Activated T-cell treated with anti-CD3 and anti-CD28 coated beads, Interleukin-2, amount 50 U/mL, for 72 hours (primary cell): ENCODE measurements at places on chromosomes 6 and 20. TPM values are rescaled to one million over a fixed set of nuclear protein-coding genes. Genes with fewer than 3 reads are reported as not detected.

- DNase-seq, result peak; percentile 68
- no peak overlapping the region for H3K4me3 ChIP-seq
- no peak overlapping the region for H3K27ac ChIP-seq
- H3K4me1 ChIP-seq, result peaks cover 1% of the 10 kb centered on the region
Observed at GRCh38 chr20:33933469-33933909, 60.2 kb upstream of the RALY start.

The SDCBP2 gene
- total RNA-seq, result 11.5 TPM

The GATA5 gene
- not detected for total RNA-seq

GRCh38 chr20:37519508-37520418 is 1.3 kb upstream of the NNAT start:
- H3K36me3 ChIP-seq, result peaks cover 4% of the 10 kb centered on the region
- peaks cover 34% of the 10 kb centered on the region for H3K4me1 ChIP-seq
- no peak for DNase-seq
- H3K27ac ChIP-seq, result no peak overlapping the region
- H3K4me3 ChIP-seq, result peak overlapping the region; percentile 79

- DNase-seq, result peak; percentile 6
- H3K4me3 ChIP-seq, result no peak overlapping the region
- no peak overlapping the region for H3K27ac ChIP-seq
- no peaks in the 10 kb centered on the region for H3K4me1 ChIP-seq
- no peaks in the 10 kb centered on the region for H3K27me3 ChIP-seq
Observed at GRCh38 chr20:7094438-7094997, 327.0 kb downstream of the BMP2 start.

The TNFRSF6B gene
- 1.2 TPM for total RNA-seq

GRCh38 chr20:2385496-2385895 is 4.8 kb downstream of the TGM6 start:
- H3K4me3 ChIP-seq, result no peak overlapping the region
- H3K4me1 ChIP-seq, result peaks cover 5% of the 10 kb centered on the region
- H3K27ac ChIP-seq, result no peak overlapping the region

The E2F1 gene
- 81.5 TPM for total RNA-seq

DNA sequence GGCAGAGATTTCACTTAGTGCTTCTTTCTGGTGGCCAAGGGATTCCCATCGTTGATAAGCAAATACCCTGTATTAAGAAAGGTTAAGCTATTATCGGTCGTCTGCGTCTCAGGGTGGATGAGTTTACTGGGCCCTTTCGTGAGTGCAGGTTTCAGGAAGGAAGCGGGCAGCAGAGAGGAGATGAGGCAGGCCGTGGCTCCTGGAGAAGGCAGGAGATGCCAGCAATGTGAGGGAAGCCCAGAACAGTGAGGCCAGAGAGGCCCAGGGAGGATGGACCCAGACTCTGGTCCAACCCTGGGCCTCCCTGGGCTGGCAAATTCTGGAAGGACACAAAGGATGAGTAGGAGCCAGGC is 11.2 kb downstream of the TFEB start:
- DNase-seq, result no peak
- H3K4me1 ChIP-seq, result peaks cover 5% of the 10 kb centered on the region
- no peak overlapping the region for H3K27ac ChIP-seq
- H3K27me3 ChIP-seq, result no peaks in the 10 kb centered on the region
- no peaks in the 10 kb centered on the region for H3K36me3 ChIP-seq

The KHDRBS2 gene
- total RNA-seq, result not detected

DNA sequence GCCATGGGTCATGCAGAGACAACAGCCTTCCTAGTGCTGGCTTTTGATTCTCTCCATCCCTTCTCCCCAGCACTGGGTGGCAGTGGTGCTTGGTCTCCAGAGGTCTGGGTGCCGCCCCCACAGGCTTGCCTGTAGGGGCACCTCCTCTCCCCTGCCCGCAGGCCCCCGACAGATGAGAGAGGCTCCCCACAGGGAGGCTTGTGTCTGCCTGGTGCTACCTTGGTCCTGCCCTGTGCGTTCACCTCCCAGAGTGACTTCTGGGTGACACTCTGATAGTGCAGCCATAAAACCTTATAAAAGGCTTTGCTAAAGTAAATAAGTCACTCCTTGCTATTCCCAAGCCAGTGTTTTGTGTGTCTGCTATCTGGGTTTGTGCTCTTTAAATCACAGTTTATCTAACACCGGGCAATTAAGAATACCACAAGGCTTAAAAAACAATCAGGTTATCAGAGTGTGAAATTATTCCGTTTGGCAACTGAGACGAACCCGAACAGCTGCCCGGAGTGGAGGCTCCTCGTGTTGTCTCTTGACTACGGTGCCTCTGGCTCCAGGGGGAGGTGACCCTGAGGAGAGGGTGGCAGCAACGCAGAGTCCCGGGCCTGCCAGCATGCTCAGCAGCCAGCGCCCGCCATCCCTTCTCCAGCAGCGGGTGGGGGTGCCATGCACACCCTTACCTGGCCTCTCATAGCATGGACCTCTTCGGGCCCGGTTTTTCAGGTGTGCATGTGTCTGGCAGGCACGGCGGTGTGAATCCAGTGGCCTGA is 5.4 kb upstream of the C20orf204 start:
- no peak overlapping the region for H3K27ac ChIP-seq
- no peak overlapping the region for H3K4me3 ChIP-seq
- peaks cover 19% of the 10 kb centered on the region for H3K36me3 ChIP-seq

DNA sequence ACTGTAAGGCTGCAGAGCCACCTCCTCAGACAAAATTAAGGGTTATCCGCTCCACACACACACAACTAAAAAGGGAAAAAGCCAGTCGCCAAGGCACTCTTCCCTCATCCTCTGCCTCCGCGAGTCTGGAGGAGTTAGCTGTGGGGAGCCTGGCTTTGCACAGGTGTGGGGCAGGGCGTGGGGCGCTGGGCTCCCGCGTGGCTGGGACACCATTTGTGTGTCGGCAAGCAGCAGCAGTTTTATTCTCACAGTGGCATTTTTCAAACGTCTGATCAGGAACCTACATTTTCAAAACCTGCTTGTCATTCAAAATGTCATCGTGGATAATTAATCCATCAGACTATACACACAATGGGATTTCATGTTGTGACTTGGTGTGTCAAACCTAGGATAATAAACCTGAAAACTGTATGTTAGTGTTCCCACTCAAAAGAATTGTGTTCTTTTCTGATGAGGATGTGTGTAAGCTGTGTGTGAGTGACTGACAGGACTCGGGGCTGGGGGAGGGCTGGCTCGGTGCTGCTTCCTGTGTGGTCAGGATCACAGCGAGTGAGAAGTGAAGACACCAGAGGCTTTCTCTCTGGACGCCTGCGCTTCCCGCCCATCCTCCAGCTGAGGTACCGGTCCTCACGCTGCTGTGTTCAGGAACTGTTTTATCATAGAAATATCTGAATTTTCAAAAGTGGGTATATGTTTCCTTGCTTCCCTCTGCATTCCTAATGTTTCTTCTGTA is 83.1 kb downstream of the IRF4 start:
- peak; percentile 87 for DNase-seq
- no peaks in the 10 kb centered on the region for H3K27me3 ChIP-seq
- H3K27ac ChIP-seq, result peak overlapping the region; percentile 51
- peak overlapping the region; percentile 68 for H3K4me3 ChIP-seq
- H3K4me1 ChIP-seq, result peaks cover 87% of the 10 kb centered on the region

GRCh38 chr6:54860739-54861138 is 14.2 kb downstream of the FAM83B start:
- H3K27ac ChIP-seq, result no peak overlapping the region
- no peak for DNase-seq
- H3K4me1 ChIP-seq, result no peaks in the 10 kb centered on the region
- H3K4me3 ChIP-seq, result no peak overlapping the region

The ZKSCAN8 gene
- total RNA-seq, result 32.0 TPM

- DNase-seq, result no peak
- H3K27ac ChIP-seq, result no peak overlapping the region
- no peaks in the 10 kb centered on the region for H3K4me1 ChIP-seq
- no peak overlapping the region for H3K4me3 ChIP-seq
- peaks cover 30% of the 10 kb centered on the region for H3K27me3 ChIP-seq
- H3K36me3 ChIP-seq, result no peaks in the 10 kb centered on the region
Observed at GRCh38 chr6:17021539-17021889, 80.3 kb upstream of the STMND1 start.

The CASS4 gene
- 3.5 TPM for total RNA-seq

DNA sequence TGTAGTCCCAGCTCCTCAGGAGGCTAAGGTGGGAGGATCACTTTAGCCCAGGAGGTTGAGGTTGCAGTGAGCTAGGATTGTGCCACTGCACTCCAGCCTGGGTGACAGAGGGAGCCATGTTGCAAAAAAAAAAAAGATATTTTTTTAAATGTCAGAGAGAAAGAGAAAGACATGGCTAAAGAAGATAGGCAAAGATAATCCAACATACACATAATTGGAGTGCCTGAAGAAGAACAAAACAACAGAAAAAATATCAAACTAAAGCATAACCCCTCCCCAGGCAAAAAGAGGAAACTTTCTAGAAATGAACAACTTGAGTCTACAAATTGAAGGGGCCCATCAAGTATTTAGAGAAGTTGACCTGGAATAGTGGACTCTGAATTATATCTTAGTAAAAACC is 14.0 kb upstream of the GRM4 start:
- H3K27ac ChIP-seq, result no peak overlapping the region
- no peak for DNase-seq
- no peak overlapping the region for H3K4me3 ChIP-seq
- peaks cover 2% of the 10 kb centered on the region for H3K36me3 ChIP-seq

GRCh38 chr6:110471726-110472365 is 4.6 kb downstream of the SLC22A16 start:
- H3K27me3 ChIP-seq, result peaks cover 52% of the 10 kb centered on the region
- no peak overlapping the region for H3K4me3 ChIP-seq
- peaks cover 14% of the 10 kb centered on the region for H3K4me1 ChIP-seq
- H3K36me3 ChIP-seq, result no peaks in the 10 kb centered on the region
- H3K27ac ChIP-seq, result no peak overlapping the region
- no peak for DNase-seq
